ENCODE measurements at places on chromosomes 16 and 17.

- no peak for DNase-seq
Observed at GRCh38 chr17:38434178-38434665, 6.0 kb downstream of the ARHGAP23 start.

GRCh38 chr17:44901411-44901921 lies 2.2 kb upstream of the EFTUD2 start:
- no peak for DNase-seq

DNA sequence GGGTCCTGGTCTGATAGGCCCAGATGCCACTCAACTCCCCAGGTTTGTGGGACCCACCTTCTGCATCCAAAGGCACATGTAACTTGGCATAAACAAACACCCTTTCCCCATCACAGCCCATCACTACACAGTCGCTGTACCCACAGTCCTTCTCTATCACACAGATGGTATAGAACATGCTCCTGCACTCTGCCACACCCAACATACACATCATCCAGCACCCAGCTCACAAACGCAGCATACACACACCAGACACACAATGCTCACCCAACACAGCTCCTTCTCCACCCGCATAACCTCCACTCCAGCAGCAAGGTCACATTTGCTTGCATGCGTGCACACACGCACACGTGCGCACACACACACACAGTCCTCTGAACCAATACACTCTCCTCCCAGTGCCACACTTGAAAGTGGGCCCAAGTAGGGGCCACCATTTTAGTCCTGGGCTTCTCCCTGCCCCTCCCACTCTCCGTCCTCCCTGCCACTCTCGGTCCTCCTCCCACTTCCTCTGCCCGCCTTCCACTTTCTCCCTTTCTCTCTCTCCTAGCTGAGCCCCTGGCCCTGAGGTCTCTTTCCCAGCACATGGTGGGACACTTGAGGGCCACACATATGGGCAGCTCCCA lies 8.5 kb upstream of the TMEM92 start:
- no peak for DNase-seq

DNA sequence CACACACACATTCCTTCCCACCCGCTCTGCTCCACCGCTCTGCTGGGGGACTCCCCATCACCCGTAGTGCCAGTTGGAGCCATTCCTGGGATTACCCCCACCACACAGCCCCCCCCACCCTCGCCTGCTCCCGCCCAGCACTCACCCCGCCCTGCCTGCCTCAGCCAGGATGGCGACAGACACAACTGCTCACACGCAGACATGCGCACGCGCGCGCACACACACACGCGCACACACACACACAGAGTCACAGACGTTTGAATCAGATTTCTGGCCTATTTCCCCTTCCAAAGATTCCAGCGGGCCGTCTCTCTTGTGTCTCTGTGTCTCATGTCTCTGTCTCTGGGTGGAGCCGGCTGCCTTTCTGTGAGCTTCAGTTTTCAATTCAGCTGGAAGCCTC lies 4.4 kb downstream of the CACNA1G start:
- DNase-seq, result no peak

GRCh38 chr16:75196836-75197235 lies 10.1 kb downstream of the CTRB2 start:
- DNase-seq, result no peak

- DNase-seq, result no peak
Observed at GRCh38 chr17:57174591-57174990, 81.7 kb upstream of the MSI2 start.

DNA sequence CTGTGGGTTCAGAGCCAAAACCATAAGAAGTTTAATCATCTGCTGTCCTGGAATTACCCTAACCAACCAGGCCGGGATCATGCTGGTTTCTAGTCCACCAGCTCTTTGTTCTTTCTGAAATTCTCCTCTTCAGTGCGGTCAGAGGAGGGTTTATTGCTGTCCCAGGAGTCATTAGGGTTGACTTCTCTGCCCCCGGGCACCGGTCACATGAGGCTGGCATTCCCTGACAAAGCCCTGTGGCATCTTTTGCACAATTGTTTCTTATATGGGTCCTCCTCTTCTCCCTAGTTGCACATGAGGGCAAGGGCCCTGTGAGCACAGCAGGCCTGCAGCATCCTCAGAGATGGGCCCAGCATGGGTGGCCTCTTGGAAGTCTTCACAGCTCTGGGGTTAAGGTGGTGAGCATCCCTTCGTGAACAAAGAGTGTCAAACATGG lies 243.9 kb downstream of the IRF8 start:
- no peak for DNase-seq

- DNase-seq, result no peak
Observed at GRCh38 chr17:82330322-82331239, 3.0 kb downstream of the SECTM1 start.

- DNase-seq, result no peak
Observed at GRCh38 chr17:81221842-81222619, 734 bp downstream of the CEP131 start.

DNA sequence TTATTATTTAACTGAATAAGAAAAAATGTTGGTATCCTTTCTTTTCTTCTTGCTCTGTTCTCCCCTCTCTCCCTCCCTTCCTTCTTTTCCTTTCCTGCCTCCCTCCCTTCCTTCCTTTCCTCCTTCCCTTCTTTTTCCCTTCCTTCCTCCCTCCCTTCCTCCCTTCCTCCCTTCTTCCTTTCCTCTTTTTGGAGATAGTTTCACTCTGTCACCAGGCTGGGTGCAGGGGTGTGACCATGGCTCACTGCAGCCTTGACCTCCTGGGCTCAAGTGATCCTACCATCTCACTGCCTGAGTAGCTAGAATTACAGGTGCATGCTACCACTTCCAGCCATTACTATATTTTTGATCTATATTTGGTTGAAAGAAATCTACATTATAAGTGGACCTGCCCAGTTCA lies 5.7 kb upstream of the RUSF1 start:
- no peak for DNase-seq

GRCh38 chr17:13759518-13760335 lies 158.0 kb upstream of the HS3ST3A1 start:
- no peak for DNase-seq

DNA sequence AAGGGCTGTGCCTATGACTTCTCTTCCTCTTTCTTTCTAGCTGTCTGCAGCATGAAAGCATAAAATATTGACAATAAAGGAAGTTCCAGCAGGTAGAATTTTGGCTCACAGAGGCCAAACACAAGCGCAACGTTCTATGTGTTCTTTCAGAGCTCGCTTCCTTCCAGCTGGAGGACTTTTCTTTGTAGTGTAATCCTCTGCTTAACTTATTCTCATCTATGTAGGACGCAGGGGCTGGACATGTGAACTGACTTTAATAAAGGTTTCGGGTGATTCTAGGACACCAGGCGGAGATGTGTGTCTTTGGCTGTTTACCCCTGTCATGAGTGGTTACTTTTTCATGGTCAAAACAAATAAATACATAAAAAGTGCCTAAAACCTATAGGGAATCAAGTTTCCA lies 191.5 kb upstream of the MAF start:
- DNase-seq, result no peak

- no peak for DNase-seq
Observed at GRCh38 chr17:72223866-72224291, 103.1 kb downstream of the SOX9 start.

DNA sequence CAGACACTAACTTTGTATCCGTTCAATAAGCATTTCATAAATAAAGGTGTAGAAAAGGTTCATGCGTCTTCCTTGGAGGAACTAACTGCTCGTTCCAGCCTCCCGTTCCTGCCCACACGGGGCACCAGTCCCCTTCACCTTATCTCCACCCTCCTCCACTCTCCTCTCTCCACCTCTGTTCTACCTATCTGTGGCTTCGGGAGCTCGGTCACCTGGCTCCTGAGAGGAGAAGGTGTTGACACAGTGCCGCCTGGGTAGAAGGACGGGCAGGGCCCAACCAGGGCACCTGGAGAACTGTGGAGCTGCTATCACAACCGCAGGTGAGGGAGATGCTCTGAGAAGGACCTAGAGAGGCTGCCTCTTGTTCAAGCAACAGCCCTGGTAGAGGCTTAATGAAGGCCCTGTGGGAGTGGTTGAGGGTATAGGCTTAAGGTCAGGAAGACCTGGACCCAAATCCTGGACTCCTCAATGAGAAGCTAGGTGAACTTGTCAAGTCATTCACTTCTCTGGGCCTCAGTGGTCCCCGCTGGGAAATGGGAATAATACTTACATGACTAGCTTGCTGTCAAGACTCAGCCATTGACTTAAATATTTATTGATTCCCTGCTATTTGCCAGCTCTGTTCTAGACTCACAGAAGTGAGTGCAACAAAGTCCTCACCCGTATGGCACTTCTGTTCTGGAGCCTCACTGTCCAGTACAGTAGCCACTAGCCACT lies 9.6 kb upstream of the MINK1 start:
- DNase-seq, result no peak

- peak; percentile 45 for DNase-seq
Observed at GRCh38 chr16:71746442-71747046, 22.0 kb upstream of the PHLPP2 start.

GRCh38 chr16:14634389-14634725 lies 1.6 kb downstream of the BFAR start:
- DNase-seq, result no peak

- no peak for DNase-seq
Observed at GRCh38 chr16:83992624-83993023, 24.6 kb downstream of the NECAB2 start.

DNA sequence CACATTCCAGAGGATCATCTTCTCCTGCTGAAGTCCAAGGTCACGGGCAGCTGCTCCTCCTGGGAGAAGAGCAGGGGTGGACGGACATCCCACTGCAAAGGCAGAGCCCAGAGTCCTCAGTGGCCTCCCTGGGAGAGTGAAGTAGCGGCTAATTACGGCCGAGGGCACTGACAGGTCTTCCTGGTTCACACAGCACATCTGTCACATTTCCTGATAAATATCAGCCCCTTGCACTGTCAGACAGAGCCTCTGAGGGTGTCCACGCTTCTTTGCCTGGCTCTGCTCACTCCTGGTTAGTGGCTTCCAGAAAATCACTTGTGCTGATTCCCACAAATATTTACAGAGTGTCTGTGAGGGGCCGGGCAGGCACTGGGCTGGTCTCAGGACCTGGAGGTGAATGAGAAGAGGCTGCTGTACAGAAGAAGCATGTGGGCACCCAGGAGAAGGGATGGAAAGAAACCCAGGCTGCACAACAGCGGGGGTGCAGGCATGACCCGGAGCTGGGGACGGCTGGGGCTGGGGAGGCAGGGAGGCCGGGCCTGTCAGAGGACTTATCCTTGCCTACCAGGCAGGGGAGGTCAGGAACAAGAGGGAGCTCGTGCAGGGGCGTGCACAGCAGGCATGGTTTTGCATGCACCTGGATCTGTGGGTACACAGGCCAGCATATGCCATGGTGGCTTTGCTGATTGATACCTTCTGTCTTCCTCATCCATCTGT lies 258.2 kb upstream of the TNRC6C start:
- no peak for DNase-seq
